ENCODE measurements at places on chromosomes 11 and 22.

- DNase-seq: no peak
Measured at GRCh38 chr11:112477581-112478317, 217.1 kb upstream of the PLET1 start.

GRCh38 chr11:2734181-2735052 lies 34.6 kb upstream of the KCNQ1OT1 start:
- no peak for DNase-seq

DNA sequence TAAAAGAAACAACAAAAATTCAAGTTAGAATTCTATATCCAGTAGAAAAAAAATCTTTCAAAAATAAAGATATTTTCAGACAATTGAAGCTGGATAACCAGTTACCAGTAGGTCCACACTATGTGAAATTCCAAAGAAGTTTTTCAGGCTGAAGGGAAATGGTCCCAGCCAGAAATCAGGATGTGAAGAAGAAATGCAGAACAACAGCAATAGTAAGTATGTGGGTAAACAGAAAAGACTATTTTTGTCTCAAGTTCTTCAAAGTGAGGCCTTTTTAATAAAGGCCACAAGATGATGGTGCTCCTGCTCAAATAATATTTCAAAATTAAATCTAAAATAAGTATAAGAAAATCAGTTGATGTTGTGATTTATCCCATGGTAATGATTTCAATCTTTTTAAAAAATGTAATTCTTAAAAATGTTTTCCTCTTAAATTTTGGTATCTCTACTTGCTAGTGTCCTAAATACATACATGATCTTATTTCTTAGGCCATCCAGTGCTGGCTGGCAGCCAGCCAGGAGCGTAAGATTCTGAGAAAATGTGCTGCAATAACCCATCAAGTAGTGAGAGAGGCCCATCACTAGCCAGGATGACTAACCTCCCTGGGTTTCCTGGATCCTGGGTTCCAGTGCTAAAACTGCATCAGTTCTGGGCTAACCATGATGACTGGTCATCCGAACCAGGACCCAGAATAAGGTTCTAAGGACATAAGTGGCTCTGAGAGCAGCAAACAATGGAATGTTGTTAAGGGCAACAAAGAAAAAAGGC lies 15.6 kb upstream of the UCP3 start:
- no peak for DNase-seq

- DNase-seq: no peak
Measured at GRCh38 chr22:42272431-42272999, 2.1 kb upstream of the TCF20 start.

DNA sequence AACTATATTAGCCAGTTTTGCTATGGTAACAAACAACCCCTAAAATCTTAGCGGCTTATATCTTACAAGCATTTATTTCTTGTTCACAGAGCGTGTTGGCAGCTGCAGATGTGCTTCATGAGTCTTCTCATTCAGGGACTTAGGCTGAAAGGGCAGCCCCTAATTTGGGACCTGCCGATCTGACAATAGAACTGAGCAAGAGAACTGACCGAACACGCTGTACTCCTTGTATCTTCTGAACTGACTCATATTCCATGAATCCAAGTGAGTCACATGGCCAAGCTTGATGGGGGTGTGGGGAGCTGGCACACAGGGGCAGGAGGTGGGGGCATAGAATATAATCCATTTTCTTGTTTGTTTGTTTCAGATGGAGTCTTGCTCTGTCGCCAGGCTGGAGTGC lies 481.7 kb upstream of the CADM1 start:
- no peak for DNase-seq

DNA sequence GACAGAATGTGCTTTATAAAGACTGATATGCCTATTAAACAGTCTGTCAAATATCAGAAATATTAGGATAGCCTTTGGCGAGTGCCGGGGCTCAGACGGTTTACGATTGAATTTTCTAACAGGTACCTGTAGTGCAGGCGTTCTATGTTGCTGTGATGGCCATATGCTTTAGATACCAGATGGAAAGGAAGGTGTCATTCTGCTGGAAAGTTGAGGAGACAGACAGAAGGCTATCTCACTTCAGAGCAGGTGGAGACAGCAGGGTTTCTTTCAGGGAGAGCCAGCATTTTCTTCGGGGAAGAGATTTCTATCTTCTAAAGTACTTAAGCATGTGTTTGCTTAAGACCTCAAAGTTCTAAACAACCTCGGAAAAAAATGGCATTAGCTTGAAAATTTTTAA lies 415.4 kb downstream of the NTM start:
- DNase-seq: no peak

- no peak for DNase-seq
Measured at GRCh38 chr11:77771135-77771534, 49.4 kb downstream of the RSF1 start.

- peak; percentile 46 for DNase-seq
Measured at GRCh38 chr11:2151500-2152257, 9.3 kb downstream of the INS start.

DNA sequence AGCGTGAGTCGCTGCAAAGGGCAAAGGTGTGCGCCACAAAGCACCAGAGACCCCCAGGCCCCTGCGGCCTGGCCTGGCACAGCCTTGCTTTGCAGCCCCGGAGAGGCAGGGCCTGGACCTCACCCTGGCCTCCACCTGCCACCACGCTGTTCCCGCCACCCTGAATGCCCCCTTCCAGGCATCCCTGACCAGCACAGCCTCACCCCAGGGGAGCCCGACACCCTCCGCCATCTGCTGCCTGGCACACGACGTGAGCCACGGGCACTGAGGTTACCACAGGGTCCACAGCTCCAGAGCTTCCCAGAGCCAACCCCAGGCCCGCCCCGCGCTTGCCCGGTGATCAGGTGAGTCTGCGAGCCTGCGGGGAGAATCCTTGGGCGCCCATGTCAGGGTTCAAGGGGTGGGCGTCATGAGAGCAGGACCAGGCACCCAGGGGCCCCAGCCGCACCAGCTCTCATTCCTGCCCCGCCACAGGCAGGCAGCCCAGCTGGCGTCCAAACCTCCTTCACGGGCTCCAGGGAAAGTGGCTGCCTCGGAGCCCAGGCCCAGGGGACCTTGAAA lies 171.3 kb downstream of the BRD1 start:
- no peak for DNase-seq

- no peak for DNase-seq
Measured at GRCh38 chr11:91209751-91210150, 986.9 kb upstream of the CHORDC1 start.

DNA sequence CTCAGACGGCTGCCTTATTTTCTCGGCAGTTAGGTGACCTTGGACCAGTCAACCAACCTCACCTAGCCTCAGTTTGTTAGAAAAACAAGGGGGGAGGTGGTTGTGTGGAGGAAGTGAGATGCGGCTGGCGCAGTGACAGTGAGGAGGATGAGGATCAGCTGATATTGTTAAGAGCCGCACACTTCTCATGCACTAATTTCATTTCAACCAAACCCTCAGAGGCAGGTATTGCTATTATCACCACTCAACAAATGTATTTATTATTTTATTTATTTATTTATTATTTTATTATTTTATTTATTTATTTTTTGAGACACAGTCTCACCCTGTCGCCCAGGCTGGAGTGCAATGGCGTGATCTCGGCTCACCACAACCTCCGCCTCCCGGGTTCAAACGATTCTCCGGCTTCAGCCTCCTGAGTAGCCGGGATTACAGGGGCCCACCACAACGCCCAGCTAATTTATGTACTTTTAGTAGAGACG lies 2.1 kb downstream of the LGALS1 start:
- DNase-seq: no peak

- DNase-seq: no peak
Measured at GRCh38 chr22:19871023-19871844, 16.6 kb upstream of the GNB1L start.

- no peak for DNase-seq
Measured at GRCh38 chr22:44386386-44387035, 73.8 kb upstream of the SHISAL1 start.

- DNase-seq: no peak
Measured at GRCh38 chr11:6962141-6962540, 35.9 kb downstream of the ZNF215 start.

DNA sequence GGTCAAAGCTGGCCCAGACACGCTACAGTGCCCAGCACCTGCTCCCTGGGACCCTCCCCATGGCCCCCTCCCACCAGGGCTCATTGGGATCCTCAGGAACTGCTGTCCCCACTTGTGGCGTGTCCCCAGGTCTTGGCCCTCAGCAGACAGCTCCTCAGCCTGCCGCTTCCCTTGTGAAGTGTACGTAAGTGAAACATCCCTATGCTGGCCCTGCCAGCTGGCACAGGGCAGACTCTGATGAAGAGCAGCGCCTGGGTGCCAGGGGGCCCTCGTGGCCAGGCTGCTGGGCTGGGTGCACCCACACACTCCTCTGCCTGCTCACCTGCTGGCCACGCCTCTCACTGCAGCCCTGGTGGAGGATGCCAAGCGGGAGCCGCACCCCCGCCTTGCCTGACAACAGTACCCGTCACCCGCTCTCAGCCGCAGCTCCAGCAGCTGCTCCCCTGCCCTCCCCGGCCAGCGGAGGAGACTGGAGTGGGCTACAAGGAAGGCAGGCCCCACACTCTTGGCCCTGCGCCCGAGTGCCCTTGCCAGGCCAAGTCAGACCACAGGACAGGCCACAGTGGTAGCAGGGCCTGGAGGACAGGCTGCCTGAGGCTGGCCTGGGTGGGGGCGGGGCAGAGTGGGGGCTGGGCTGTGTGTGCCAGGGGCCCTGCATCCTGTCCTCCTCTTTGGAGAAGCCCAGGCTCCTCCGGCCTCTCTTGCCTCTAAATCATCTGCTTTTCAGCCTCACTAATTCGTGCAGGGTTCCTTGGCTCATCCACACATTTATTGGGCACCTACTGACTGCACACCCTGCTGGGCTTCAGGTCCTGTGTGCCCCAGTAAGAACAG lies 39.5 kb downstream of the IGF2 start:
- peak; percentile 61 for DNase-seq

- DNase-seq: peak; percentile 60
Measured at GRCh38 chr11:102940714-102941588, 14.6 kb downstream of the MMP13 start.

DNA sequence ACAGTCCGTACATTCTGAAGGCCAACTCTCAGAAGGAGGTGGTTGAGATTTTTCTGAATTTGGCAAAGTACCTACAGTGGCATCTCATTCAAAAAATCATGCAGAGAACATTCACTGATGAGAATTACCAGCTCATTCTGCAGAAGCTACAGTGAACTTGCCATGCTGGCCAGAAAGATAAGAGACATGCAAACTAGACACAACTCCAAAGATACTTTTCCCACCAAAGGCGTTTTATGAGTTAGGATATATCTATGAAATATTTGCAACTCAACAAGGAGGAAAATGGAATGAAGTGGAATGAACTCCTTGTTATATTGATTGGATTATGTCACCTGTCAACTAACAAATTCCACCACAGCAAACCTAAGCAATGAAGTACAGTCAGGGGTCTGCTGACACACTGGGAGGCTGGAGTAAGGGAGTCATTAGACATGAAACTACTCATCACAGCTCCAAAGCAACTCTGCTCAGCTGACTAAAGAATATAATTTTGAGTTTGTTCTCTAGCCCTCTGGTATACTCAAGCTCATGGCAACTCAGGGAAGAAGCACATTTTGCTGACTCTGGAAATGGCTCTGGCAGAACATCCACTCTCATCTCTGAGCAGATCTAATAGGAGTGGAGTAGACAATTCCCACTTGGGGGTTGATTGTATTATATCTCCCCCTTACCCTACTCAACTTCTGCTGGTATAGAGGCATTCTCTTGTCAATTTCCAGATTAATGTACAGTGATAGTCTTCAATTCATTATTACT lies 22.9 kb downstream of the MAML2 start:
- no peak for DNase-seq

- no peak for DNase-seq
Measured at GRCh38 chr11:28512143-28512756, 404.1 kb downstream of the METTL15 start.

- no peak for DNase-seq
Measured at GRCh38 chr11:76602431-76602861, 68.1 kb downstream of the LRRC32 start.

DNA sequence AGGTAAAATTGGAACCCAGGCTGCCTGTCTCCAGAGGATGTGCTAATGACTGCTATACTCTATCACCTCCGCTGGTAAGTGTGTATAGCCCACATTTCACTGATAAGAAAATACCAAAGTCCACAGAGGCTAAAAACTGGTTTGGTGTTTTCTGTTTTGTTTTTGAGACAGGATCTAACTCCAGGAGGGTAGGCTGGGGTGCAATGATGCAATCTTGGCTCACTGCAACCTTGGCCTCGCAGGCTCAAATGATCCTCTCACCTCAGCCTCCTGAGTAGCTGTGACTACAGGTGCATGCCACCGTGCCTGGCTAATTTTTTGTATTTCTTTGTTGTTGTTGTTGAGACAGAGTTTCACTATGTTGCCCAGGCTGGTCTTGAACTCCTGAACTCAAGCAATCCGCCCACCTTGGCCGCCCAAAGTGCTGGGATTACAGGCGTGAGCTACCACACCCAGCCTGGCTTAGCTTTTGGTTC lies 409.8 kb downstream of the LARGE1 start:
- DNase-seq: no peak

DNA sequence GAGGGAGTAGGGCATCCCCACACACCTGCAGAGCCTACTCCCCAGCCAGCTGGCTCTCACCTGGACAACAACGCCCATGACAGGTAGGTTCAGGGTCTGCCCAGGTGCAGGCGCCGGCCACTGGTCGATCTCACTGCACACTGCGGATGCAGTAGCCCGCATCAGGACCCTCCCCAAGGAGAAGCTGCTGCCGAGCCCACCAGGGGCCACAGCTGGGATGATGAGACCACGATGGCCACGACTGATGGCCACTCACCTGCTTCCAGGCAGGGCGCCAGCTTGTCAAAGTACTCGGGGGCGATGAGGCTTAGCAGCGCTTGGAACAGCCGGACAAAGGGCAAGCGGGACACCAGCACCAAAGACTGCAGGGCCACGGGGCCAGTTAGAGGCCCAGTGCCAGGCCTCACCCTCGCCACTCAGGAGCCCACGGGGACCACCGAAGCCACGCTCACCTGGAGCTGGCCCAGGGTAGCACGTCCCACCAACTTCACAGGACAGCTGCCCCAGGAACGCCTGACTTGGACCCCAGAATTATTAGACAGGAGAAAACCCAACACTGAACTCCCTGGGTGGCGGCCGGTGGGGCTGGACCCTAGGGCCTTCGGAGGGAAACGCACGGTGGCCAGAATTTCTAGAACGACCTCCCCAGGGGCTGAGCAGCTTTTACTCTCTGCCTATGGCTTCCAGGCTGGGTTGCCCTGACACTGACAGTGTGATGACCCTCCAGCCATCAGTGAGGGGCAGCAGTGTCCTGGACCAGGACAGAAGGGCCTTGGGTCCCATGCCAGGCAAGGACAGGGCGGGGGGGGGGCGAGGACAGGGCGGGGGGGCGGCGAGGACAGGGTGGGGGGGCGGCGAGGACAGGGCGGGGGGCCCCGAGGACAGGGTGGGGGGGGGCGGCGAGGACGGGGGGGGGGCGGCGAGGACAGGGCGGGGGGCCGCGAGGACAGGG lies 8.9 kb upstream of the PLXNB2 start:
- no peak for DNase-seq

All from DMS153 (cell line).